ENCODE measurements at places on chromosomes 6 and 20.

GRCh38 chr20:3237958-3238615 is 903 bp downstream of the SLC4A11 start:
- no peak for DNase-seq

GRCh38 chr6:116411284-116411623 is 40.5 kb downstream of the DSE start:
- peak; percentile 22 for DNase-seq

GRCh38 chr6:98944598-98945081 is 3.1 kb downstream of the FBXL4 start:
- DNase-seq: peak; percentile 16

DNA sequence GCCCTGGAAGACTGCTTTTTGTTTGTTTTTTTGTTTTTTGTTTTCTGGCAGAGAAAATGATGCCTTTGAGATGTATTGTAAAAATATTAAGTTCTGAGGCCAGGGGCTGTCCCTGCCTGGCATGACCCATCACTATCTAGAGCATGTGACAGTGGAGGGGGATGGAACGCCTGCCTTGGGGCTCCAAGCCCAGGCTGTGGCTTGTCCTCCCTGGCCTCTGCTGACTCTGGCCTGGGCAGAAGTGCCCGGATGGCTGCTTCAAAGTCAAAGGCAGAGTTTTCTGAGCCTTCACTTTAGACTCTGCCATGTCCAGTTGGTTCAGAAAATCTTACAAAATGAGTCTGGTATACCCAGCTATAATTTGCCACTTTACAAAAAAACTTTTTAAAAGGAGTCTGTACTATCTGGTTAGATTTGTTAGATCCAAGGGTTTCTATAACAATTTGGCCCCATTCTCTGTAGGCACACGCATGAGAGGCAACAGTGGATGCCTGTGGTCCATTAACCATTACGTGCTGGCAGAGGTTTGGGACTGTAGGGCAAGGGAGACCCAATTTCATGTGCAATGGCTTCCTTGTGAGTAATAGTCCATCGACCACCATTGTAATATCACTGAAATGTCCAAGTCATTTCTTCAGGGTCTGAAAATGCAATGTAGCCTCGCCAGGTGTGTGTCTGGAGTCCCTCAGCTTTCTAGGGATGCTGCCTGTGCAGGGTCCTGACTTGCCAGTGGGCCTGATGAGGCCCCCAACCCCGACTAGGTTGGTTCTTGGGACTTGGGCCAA is 8.3 kb downstream of the PPP1R3G start:
- no peak for DNase-seq

DNA sequence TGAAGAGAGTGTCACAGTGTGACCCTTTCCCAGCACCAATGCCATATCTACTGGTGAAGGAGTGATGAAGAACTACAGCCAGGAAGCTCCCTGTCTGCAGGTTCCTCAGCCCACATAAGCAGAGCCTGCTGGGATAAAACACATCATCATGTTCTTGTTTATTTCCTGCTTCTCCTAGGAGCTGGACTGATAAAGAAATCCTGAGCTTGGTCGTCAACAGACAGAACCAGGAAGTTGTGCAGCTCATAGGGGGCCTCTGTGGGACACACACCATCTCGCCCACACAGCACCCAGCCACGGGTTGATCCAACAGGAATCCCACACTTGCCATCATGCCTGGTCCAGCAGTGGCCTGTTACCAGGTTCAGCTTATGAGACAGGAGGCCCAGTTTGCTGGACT is 2.8 kb upstream of the CSTL1 start:
- no peak for DNase-seq

DNA sequence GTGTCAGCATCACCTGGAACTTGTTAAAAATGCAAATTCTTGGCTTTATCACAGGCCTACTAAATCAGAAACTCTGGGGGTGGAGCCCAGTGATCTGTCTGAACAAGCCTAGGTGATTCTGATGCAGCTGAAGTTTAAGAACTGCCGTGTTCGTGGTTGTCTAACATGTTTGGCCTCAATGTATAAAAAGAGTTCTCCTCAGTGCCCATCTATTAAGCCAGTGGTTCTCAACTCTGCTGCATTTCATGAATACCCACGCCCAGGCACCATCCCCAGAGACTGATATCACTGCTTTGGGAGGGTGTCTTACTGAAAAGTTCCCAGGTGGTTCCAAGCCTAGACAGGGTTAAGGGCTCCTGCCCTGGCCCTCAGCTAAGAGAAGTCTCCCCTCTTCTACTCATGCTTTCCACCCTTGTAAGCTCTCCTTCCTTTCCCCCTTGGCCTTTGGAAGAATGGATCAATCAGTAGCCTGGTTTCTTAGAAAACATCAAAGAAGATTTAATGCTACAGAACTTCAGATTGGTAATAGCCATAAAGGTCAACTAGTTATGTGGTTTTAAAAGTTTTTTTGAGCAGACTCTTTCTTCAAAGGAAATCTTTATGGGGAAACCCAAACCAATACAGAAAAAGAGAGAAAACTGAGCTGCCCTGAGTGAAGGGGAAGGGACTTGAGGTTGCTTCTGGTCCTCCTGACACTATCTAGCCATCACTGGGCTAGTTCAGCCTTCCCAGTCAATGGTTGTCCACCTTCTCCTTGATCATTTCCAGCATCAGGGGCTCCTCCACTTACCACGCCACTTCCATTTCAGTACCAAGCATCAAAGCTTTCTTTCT is 38.9 kb upstream of the TNFAIP3 start:
- DNase-seq: no peak
